RCC 7860 (cell line): ENCODE measurements at places on chromosomes 5 and 9.
A peak's percentile ranks its signal among the peaks of the same experiment; 100 is the strongest.

DNA sequence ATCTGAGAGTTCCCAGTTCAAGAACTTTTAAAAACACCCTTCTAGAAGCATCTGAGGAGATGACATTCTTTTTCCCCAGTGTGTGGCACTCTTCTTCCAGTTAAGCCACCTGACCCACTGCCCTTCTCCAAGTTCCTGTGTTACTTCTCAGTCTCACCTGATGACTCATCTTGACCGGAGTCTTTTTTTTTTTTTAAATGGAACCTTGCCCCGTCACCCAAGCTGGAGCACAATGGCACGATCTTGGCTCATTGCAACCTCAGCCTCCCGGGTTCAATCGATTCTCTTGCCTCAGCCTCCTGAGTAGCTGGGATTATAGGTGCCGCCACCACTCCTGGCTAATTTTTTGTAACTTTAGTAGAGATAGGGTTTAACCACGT lies 224.1 kb upstream of the DAB2 start:
- peak; percentile 86 for DNase-seq

- DNase-seq = no peak
These were observed 112.5 kb downstream of the WDR41 start for GRCh38 chr5:77379558-77380061.

DNA sequence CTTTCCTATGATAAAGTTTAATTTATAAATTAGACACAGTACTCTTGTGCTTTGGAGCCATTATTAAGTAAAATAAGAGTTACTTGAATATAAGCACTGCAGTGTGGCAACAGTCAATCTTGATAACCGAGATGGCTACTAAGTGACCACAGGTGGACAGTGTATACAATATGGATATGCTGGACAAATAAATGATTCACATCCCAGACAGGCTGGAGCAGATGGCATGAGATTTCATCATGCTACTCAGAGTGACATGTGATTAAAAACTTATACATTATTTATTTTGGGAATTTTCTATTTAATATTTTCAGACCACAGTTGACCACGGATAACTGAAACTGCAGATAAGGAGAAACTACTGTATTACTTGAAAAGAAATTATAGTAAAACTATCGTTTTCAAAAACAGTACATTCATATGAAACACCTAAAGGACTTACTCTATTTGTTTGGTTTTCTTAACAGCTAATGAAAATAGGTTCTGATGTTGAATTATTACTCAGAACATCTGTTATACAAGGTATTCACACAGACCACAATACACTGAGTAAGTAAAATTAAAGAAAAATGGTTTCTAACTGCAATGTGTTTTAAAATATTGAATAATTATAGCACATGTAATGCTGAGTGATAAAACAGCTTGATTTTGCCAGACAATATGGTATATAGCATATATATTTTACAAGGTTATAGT lies 16.0 kb downstream of the LYRM7 start:
- no peak for DNase-seq

GRCh38 chr9:73260506-73260905 lies 108.8 kb downstream of the ANXA1 start:
- no peak for DNase-seq

- no peak for DNase-seq
These were observed 44.6 kb upstream of the PIK3R1 start for GRCh38 chr5:68170826-68171558.

GRCh38 chr9:26516773-26517343 lies 375.7 kb downstream of the CAAP1 start:
- DNase-seq = no peak

GRCh38 chr9:101527066-101527465 lies 6.6 kb upstream of the RNF20 start:
- no peak for DNase-seq

DNA sequence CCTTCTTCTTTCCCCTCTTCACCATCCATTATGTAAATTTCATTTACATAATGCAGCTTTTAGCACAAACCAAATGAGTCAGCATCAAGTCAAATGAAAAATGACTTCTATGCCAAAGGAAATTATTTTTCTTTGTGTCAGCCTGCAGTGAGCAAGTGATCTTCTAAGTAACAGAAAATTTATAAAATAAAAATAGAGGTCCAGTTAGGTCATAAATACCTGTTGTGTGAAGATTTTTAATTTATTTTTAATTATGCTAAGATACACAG lies 16.7 kb upstream of the THG1L start:
- DNase-seq = no peak

DNA sequence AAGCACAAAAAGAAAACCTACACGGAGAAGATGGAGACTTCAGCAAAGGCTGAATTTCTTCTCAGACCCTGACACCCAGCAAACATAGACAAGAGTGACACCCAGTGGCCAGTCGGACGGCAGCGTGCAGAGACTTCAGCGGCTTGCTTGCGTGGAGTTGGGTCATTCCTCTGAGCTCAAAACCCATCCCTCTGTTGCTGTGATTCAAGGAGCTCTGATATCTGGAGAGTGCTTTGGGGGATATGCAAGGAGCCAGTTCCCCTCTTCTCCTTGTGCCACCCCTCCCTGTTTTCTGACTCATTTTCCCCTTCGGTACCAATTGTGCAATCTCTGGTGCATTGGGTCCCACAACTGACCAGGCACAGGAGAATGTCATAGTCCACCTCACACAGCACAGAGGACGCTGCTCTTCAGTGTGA lies 27.5 kb downstream of the SH3TC2 start:
- peak; percentile 66 for DNase-seq

DNA sequence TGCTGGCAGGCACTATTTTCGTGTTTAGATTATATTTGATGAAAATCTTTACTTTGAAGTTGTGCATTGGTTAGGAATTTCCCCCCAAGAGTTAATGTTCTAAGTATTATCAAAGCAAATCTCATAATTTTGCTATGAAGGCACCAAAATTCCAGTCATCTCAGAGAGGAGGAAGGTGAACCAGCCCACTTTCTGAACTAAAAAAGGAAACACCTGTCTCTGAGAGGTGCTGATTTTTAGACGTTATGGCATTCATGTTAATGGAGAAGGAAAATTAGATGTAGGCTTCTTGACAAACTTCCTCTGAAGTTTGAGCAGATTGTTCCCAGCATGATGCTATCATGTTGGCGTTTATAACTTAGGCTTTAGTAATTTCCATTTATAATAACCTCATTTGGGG lies 432.9 kb upstream of the ACTBL2 start:
- no peak for DNase-seq

DNA sequence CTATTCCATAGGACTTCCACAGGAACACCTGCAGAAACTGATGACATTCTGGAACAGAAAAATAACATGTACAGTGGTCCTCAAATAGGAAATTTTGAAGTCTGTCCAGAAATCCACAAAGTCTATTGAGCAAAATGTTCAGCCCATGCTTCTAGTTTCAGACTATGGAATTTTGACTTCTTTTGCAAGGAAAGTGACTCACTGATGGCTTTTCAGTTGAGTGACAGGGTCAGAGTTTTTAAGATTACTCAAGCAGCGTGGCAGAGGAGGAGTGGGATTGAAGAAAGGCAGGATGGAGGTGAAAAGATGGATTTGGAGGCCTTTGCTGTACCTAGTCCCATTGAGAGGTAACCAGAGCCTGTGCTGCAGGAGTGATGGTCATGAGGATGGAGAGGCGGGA lies 151.5 kb downstream of the GOLPH3 start:
- no peak for DNase-seq

GRCh38 chr9:136675477-136676296 lies 11.6 kb downstream of the AGPAT2 start:
- DNase-seq = no peak

DNA sequence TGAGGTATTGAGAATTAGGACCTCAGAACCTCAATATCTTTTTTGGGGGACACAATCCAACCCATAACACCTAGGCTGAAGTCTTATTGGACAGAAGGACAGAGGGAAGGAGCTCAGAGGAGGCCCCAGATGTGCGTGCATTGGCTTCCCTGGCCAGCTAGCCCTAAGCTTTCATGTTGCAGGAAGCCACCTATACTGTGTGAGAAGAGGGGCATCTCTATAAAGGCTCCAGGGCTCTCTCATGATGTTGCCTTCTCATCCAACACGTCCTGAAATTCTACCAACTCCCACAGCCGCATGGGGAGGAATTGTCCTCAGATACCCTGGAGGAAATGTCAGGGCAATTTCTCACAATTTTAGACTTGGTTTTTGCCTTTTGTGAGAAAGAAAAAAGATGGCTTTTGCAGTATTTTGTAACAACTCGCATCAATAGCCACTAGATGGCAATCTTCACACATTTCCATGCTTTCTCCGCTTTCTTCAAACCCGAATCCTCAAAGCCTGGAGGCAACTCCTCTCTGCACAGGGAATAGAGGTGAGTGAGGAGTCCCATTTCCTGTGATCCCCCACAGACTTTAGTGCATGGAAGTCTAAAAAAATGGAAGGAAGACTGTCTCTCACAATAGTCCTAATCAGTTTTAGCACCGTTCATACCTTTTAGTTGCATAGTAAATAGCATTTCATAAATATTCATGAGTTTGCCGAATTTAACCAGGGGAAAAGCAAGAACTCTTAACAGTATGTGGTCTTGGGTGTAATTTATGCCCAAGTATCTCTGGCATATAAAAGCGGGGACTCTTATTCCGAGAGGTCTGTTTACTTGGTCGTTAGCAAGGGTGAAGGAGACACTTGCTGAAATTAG lies 7.4 kb upstream of the PPP3R2 start:
- DNase-seq = peak; percentile 30

DNA sequence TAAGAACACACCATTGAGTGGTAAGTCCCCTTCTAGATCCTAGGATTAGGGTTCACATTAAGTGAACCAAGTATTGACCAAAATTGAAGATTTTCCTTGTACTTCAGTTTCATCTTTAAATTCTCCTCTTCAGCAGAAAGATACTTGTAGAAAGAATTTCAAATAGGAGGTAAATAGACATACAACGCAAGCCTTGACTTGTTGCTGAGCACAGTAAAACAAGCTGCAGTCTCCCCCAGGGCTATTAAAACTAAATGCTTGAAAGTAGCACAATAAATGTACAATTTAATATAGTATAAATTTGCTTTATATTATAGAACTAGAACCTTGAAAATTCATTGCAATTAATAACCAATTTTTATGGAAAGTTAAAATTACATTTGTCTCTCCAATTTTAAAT lies 170.1 kb upstream of the TARS1 start:
- DNase-seq = no peak

- no peak for DNase-seq
These were observed 134.7 kb downstream of the SEMA6A start for GRCh38 chr5:116439905-116440304.

GRCh38 chr5:14486486-14486885 lies 95.1 kb upstream of the OTULINL start:
- no peak for DNase-seq

GRCh38 chr9:82781921-82782392 lies 281.0 kb downstream of the RASEF start:
- DNase-seq = no peak

DNA sequence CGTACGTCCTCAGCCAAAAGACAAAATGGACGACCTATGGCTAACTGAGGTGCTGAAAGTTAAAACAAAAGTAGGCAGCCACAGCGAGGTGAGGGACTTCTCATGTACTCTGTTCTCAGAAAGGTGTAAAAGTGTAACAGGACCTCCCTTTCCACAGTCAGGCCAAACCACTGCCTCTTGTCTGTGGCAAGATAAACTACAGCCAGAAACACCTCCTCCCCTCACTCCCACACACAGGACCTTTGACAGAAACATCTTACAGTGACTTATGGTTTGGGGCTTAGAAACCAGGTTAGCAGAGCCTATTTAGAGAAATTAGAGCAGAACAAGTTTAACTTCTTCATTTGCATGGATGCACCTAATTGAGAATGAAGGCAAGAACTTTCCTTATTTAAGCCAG lies 499.1 kb upstream of the GRIN3A start:
- DNase-seq = no peak

DNA sequence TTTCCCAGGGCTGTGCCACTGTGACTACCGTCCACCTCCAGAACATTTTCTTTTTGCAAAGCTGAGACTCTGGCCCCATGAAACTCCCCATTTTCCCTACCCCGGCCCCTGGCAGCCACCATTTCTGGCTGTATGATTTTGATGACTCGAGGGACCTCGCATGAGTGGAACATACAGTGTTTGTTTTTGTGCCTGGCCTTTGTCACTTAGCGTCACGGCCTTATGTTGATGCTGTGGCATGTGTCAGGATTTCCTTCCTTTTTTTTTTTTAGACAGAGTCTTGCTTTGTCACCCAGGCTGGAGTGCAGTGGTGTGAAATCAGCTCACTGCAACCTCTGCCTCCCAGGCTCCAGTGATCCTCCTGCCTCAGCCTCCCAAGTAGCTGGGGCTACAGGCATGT lies 42.7 kb downstream of the ASS1 start:
- no peak for DNase-seq

- DNase-seq = peak; percentile 29
These were observed 6.9 kb upstream of the TPM2 start for GRCh38 chr9:35696520-35697215.

- no peak for DNase-seq
These were observed 16.2 kb downstream of the CYFIP2 start for GRCh38 chr5:157282150-157282549.

DNA sequence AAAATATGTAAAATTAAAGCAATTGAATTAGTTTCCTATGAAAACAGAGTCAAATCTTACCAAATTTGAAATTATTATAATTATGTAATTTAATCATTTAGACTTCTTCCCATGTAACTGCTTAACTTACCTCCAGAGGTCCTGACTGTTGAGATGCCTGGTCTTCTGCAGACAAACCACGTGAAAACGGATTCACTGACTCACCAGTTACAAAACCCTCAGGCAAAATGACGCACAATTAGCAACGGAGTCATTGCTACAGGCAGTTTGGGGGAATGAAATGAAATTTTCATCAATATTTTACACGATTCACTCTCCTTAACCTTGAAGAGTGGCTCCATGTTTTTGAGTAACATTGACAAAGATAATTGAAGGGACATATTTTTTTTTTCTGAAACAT lies 460.8 kb downstream of the MTRR start:
- no peak for DNase-seq

- DNase-seq = no peak
These were observed 31.0 kb downstream of the TPPP start for GRCh38 chr5:661891-662750.

DNA sequence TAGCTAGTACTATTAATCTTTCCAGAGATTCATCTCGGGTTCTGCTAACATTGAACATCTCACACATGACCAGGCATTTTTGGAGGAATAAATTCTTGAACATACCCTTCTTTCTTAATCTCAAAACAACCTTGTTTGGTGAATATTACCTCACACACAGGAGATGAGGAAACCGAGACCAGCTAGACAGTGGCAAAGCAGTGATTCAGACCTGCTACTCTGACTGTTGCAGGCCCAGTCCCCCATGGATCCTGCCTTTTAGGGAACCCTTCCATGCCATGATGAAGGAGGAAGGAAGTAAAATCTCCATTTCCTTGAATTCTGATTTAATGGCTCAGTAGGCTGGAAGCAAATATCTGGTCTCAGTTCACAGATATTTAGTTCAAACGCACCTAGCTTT lies 2.6 kb downstream of the PCSK5 start:
- no peak for DNase-seq

- no peak for DNase-seq
These were observed 13.2 kb downstream of the TTC39B start for GRCh38 chr9:15293804-15294316.

- DNase-seq = no peak
These were observed 30.8 kb downstream of the CD180 start for GRCh38 chr5:67165526-67166459.
